ENCODE measurements at places on chromosomes 4 and X.
A peak's percentile ranks its signal among the peaks of the same experiment; 100 is the strongest.

GRCh38 chr4:85431156-85431555 lies 43.8 kb upstream of the ARHGAP24 start:
- DNase-seq, result no peak

DNA sequence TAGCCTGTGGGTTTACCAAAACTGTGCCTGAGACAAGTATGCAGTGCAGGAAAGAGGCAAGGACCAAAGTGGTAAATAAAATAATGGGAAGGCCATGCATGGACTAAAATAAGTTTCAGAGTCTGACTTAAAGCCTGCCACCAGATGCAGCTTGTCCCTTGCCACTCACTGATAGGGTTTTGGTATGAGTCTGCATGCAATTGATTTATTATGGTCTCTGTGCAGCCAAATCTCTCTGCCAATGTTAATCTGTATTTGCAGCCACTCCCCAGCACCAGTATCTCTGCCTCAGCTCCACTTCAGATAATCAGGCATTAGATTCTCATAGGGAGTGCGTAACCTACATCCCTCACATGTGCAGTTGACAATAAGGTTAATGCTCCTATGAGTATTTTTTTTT lies 5.5 kb upstream of the FGF2 start:
- no peak for DNase-seq

DNA sequence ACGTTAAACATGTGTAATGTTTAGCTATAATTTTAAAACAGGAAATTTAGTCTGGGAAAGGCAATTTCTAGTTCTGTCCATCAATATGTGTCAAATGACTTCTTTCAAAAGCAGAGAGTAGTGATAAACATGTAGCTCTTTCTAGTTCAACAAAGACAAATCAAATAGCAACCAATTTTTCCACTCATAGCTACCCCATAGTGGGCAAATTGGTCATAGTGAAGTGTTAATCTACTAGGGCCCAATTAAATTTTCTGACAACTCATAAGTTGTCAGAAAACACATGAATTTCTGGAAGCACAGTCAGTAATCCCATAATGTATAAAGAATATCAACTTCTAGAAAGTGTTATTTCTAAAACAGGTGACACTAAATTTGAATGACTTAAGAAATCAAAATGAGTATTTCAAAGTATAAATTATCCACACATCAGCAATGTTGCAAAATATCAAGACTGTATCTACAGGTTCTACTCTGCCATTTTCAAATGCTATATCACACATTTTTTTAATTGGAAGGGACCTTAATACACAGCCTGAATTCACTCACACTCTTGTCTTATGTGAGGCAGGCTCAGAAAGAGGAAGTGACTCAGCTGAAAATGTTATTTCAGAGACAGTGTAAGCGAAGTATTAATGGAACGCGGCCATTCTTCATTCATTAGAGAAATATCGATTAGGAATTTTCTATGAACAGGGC lies 7.7 kb downstream of the OCIAD2 start:
- no peak for DNase-seq

- DNase-seq, result no peak
These were observed 38.0 kb downstream of the TRIM2 start for GRCh38 chr4:153241970-153242838.

DNA sequence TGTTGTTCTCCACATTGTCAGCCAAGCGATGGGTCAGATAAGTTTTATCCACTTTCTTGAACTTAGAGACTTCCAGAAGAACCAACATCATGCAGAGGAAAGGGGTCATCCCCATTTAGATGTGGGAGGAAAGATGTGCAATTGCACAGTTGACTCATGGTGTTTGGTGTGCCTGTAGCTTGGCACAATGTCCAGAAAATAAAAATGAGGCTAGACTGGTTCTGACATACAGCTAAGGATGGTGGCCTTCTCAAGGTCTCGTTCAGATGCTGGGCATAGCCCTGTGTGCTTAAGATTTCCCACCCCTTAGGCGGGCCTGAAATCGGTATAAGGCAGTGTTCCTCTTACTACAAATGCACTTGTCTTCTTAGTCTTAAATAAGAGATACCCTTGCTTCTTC lies 101.1 kb downstream of the PCDH7 start:
- no peak for DNase-seq

GRCh38 chrX:150213481-150214030 lies 149.6 kb upstream of the MAMLD1 start:
- DNase-seq, result no peak

GRCh38 chrX:11446336-11446735 lies 153.1 kb downstream of the AMELX start:
- DNase-seq, result no peak

DNA sequence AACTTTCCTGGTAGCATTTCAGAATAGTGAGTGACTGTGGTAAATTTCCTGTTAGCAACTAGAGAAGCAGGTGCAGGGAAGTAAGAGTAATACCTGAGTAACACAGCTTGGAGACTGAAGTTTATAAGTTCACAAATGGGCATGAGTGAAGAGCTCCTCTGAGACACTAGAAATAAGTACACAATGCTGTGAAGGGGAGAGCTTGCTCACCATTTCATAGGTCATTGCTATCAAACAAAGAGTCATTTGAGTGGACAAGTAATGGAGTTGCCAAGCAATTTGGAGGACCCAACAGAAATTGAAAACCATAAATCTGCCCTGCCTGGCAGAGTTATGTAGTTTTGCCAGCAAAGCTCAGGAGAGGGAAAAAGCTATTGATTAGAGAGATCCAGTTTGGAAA lies 523.6 kb downstream of the TRAM1L1 start:
- no peak for DNase-seq

- DNase-seq, result no peak
These were observed 40.2 kb downstream of the ATP10D start for GRCh38 chr4:47525154-47525819.

- DNase-seq, result peak; percentile 14
These were observed 806 bp upstream of the CD99L2 start for GRCh38 chrX:150899191-150899757.

DNA sequence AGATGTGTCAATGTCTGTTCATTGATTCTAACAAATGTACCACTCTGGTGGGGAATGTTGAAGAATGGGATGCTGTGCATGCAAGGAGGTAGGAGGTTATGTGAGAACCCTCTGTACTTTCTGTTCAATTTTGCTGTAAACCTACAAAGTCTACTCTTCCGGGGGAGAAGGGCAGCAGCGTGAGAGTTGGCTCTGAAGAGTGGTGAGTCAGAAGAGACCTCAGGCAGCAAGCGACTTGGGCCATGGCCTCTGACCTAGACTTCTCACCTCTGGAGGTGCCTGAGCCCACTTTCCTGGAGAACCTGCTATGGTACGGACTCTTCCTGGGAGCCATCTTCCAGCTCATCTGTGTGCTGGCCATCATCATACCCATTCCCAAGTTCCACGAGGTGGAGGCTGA lies 26.7 kb downstream of the MANBA start:
- DNase-seq, result no peak

DNA sequence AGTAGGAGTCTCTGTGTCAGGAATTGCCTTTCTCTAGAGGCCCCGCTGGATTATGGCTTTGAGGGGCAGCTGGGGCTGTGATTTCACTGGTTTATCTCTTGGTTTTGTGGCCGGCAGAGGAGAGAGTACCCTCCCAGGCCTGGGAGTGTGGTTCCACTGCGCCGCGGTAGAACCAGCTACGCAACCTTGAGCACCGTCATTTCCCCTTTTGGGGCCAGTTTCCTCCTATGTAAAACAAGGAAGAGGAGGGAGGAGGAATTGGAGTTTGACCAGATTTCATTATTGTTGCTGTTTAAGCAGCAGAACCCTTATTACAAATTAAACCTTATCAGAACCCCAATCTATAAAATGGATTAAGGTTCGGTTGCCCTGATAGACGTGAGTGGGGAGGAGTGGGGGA lies 4.4 kb downstream of the SOX3 start:
- no peak for DNase-seq

- peak; percentile 34 for DNase-seq
These were observed 778 bp downstream of the CASP3 start for GRCh38 chr4:184648313-184649025.

GRCh38 chrX:65926095-65927019 lies 113.5 kb downstream of the VSIG4 start:
- DNase-seq, result no peak

- DNase-seq, result no peak
These were observed 198.8 kb upstream of the DCAF8L1 start for GRCh38 chrX:28180096-28180495.

GRCh38 chr4:98493296-98493695 lies 165.1 kb downstream of the TSPAN5 start:
- no peak for DNase-seq

Measured in left kidney (tissue), 8 donors.